ENCODE measurements at places on chromosomes 2 and 18.
A peak's percentile ranks its signal among the peaks of the same experiment; 100 is the strongest.

DNA sequence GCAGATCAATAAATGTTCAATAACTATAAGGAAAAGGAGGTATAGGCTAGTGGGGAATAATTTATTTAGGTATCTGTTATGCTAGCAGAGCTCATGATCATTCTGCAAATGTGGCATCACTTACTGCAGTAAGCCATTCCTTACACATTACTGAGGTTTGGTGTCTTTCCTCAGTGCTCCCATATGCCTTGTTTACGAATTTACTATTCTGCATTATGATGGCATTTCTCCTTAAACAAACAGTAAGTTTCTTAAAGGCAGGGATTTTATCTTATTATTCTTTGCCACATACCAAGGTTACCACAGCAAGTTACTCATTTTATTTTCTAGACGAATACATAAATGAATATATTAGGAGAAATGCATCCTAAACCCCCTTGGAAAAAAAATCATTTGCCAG is 88.4 kb downstream of the DSEL start:
- no peak for DNase-seq

- no peak for DNase-seq
Measured at GRCh38 chr18:24500217-24500616, 39.8 kb downstream of the HRH4 start.

DNA sequence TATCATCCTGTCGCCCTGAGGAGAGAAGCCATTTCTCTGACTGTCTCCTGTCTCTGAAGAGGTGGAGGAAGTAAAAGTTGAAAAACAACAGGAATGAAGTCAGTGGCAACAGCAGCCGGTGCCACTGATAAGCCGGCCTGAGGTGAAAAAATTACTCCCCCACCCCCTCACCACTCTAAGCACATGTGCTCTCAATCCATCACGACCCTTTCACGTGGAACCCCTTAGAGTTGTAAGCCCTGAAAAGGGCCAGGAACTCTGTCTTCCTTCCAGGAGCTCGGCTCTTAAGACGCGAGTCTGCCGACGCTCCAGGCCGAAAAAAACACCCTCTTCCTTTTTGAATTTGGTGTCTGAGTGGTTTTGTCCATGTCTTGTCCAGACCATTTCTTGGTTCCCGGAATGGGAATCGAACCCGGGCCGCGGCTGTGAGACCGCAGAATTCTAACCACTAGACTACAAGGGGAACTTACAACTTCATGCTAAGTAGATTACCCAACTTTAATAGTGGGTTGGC is 40.7 kb upstream of the TRIM43 start:
- DNase-seq: no peak

- DNase-seq: peak; percentile 37
Measured at GRCh38 chr2:15673919-15674636, 82.4 kb downstream of the DDX1 start.

DNA sequence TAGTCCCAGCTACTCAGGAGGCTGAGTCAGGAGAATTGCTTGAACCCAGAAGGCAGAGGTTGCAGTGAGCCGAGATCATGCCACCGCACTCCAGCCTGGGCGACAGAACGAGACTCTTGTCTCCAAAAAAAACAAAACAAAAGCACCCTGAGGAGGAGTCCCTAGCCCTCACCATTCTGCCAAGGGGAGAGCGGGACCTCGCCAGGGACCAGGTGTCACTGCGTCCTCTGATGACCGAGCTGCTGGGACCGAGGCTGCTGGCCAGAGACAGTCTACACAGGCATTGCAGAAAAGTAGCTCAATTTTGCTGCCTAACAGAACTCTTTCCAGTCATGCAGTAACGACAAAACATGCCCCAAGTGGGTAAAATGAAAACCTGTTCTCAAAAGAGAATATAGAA is 18.4 kb downstream of the NCK2 start:
- no peak for DNase-seq

Data from brain microvascular endothelial cell (primary cell).